ENCODE measurements at places on chromosomes 12 and 14.
A peak's percentile ranks its signal among the peaks of the same experiment; 100 is the strongest.

GRCh38 chr14:87830443-87831096, 162.4 kb downstream of the GALC start:
- DNase-seq = no peak

DNA sequence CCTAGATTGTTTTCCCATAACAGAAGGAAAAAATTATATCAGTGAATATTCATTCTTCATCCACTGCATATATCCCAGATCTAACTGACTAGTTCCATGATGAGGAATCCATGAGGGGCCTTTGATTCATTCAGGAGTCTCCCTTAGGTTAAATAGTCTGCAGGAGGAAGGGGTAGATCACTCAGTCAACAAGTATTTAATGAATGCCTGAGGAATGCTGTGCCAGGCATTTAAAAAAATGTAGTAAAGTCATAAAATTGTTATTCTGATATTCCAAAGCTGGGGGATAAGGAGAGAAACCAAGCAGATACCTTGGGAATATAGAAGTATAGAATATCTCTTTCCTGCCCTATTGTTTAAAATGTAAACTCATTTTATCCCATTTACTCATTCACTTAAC, 216.2 kb upstream of the CAND1 start:
- DNase-seq = no peak

- DNase-seq = peak; percentile 19
Measured at GRCh38 chr12:4910502-4911315, 1.0 kb downstream of the KCNA1 start.

GRCh38 chr12:129202109-129202814, 349.0 kb downstream of the GLT1D1 start:
- DNase-seq = no peak

- DNase-seq = no peak
Measured at GRCh38 chr14:54947230-54947629, 44.6 kb upstream of the GCH1 start.

GRCh38 chr12:89353188-89353822, 1.0 kb upstream of the DUSP6 start:
- peak; percentile 59 for DNase-seq

GRCh38 chr14:87698481-87698880, 294.5 kb downstream of the GALC start:
- no peak for DNase-seq

DNA sequence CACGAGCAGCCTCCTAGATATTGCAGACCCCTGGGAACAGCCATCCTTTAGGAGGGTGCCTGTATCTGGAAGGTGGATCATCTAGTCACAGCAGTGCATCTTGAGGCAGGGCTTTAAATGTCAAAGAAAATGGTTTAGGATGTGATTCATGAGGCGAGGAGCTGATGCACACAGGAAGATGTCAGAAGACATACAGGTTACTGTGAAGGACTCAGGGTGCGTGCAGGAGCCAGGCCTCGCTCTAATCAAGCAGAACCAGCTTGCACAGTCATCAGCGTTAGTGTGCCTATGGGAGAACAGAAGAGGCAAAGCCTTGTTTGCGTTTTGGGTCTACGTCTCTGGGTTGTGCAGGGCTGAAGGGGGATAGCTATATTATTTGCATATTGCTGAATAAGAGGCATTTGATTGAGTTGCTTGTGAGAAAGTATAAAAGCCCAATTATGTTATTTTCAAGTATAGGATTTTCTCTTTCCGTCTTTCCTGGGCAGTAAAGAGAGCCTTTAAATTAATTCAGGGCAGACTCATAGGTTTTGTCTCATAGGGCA, 77.3 kb upstream of the RPH3A start:
- DNase-seq = no peak

GRCh38 chr14:81766321-81766915, 232.8 kb upstream of the SEL1L start:
- DNase-seq = no peak

DNA sequence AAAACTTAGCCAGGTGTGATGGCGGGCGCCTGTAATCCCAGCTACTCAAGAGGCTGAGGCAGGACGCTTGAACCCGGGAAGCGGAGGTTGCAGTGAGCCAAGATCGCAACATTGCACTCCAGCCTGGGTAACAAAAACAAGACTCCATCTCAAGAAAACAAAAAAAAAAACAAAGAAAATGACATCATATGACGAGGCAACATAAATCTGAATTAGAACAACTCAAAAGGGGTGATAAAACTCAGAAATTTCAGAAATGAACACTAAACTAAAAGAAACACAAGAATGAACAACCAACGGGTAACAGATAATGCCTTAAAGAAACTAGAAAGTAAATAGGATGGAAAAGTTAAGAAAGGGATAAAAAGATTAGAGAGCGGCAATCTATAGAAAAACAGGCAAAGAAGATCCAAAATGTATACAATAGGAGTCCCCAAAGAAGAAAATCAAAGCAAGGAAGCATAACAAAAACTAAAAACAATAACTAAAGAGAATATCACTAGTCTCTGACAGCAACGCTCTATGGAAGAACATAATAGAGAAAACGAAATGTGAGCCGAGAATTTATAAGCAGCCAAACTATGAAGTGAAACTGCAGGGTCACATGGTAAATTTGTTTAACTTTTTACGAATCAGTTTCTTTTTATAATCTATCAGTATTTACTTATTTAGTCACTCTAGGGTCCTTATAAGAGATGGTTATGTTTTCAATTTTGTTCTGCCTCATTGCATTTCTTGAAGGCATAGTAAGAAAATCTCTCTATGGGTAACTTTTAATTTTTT, 45.7 kb downstream of the SPPL3 start:
- DNase-seq = peak; percentile 16

DNA sequence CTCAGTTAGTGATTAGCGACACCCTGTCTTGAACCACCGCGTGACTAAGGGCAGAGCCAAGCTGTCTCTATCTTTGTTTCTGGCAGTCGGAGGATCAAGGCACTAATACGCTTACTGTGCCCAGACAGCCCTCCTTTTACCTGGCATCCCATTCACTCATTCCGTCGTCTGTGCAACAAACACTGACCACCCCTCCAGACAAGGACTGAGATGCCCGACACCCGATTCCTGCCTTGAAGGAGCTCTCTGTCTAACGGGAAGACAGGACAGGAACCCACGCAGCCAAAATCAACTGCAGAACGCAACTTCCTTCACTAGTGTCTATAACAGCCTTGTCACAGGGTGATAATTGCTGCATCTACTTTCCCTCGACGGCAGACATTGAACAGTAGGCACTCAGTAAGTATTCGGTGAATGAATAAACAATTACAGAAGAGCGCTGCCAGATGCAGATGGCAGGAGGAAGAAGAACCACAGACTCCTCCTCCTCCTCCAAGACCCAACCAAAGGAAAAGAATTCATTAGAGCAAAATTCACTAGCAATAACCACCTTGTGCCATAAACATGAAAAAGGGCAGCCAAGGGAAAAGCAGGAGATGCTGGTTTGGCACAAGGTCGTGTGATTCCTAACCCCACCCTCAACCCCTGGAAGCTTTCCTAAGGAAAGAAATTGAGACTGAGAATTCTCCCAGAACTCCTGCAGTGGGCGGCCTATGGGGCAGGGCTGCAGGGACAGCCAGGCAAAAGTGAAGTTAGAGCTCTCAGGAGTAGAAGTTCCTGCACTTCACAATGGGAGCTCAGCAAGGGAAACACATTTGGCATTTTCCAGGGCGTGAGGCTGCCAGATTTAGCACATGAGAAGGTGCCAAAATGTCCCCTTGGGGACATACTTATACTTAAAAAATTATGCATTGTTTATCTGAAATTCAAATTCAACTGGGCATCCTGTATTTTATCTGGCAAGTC, 186.6 kb upstream of the DIO3 start:
- DNase-seq = no peak

DNA sequence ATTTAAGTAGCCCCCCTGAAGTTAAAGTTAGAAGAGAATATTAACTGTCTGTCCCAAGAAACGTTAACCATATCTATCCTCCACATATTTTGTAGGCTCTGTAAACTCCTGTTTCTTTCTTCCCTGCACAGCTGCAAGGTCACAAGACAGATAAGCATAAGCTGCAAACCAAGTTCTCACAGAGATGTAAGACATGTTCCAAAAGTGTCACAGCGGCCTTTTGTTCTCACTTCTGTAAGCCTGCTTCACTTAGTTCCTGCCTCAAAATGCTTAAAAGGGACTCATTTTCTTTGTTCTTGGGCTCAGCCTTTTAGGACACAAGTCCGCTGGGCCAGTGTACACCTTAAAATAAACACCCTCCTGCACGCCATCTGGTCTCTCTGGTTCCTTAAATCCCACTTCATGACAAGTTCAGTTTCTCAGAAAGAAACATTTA, 3.2 kb downstream of the RNASE1 start:
- DNase-seq = no peak

DNA sequence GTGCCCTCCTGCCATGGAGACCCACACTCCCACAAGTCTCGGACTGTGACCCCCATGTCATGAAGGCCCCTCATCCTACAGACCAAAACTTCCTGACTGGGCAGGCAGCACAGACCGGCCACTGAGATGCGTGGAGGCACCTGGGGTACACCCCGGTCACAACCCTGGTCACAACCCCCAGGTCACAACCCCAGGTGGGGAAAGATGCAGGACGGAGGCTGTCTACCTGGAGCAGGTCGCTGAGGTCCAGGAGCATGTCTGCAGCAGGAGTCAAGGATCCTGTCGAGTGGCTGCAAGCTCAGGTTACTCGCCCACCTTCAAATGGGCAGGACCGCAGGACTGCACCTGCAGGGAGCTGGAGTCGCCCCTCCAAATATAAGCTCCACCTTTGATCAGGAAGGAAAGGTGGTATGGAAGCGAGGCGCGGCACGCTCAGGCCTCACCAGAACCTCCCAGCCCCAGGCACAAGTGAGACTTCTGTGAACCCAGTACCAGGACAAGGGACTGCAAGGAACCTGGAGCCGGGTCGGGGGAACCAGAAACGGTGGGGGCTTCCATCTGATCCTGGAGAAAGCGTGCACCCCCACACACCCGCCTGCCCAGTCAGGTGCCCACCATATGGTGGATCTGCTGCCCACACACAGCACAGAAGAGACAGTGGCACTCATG, 8.1 kb downstream of the BTBD6 start:
- no peak for DNase-seq

DNA sequence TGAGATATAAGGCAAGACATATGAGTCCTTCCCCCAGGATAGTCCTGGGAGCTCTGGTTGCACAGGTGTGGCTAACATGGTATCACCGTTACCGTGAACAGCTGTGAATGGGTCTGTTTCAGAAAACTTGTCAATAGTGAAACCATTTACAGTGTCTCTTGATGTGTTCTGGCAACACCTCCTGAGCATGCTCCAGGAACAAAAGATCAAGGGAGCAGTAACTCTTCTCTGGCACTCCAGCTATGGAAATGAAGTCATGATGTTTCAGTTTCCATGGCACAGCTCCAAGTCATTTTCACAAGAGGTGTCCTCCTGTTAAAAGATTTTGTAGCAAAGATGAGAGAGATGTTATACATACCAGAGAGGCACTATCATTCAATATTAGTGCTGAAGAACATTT, 253.7 kb downstream of the SNAPC1 start:
- no peak for DNase-seq

GRCh38 chr14:72532686-72533454, 361.0 kb downstream of the DPF3 start:
- DNase-seq = no peak

DNA sequence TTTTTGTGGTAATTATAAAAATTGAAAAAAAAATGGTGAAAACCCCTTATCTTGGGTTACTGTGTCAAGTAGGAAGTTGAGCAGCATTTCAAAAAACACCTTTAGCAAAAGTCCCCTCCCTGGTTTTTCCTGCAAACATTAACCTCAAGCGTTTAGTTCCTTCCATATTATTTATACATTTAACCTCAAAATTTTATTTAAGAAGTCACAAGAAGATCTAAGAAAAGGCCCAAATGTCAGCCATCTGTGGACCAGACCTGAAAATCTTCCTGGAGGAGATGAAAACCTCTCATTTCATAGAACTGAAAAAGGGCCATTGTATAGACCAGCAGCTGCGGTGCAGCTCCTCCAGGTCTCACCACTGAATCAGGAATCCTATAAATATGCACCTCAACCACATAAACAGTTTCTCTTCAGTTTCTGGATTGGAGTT, 40.4 kb upstream of the BTG1 start:
- DNase-seq = peak; percentile 70

GRCh38 chr12:93638954-93639353, 38.2 kb upstream of the CRADD start:
- DNase-seq = no peak

GRCh38 chr12:92149563-92149962, 3.9 kb upstream of the BTG1 start:
- no peak for DNase-seq

DNA sequence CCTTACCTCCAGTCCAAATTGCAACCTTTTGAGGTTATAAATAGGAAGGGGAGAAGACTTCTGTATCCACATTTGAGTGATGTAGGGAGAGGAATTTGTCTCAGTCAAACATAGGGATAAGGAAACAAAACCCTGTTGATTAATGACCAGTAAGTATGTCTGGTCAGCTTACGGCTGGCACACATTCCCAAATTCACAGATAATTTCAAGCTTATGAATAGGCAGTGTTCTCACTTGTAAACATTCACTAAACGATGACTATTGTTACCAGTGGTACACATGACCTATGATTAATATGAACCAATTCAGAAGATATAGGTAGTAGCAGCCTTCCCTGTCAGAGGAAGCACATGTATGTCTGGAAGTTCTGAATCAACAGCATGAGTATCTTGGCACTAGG, 33.0 kb upstream of the SLC5A8 start:
- DNase-seq = no peak

GRCh38 chr14:58731465-58732293, 93.9 kb downstream of the DACT1 start:
- no peak for DNase-seq

GRCh38 chr14:44297437-44297836, 209.6 kb downstream of the FSCB start:
- DNase-seq = no peak
